ENCODE measurements at places on chromosomes 13 and 19. TPM values are rescaled to one million over a fixed set of nuclear protein-coding genes. Genes with fewer than 3 reads are reported as not detected.

The NCAN gene
- total RNA-seq, result not detected

The ZNF677 gene
- 37.9 TPM for total RNA-seq

The HIF3A gene
- total RNA-seq, result 0.49 TPM

The IGFL2 gene
- 0.09 TPM for total RNA-seq

The TMEM86B gene
- 1.7 TPM for total RNA-seq

The ZGLP1 gene
- total RNA-seq, result 0.63 TPM

The ZNF563 gene
- total RNA-seq, result 1.6 TPM

The C19orf67 gene
- 0.27 TPM for total RNA-seq

The CCDC169 gene
- 4.1 TPM for total RNA-seq

The ZNF865 gene
- total RNA-seq, result 0.08 TPM

The IL12RB1 gene
- not detected for total RNA-seq

The CYP2F1 gene
- not detected for total RNA-seq

The TDRD12 gene
- total RNA-seq, result 0.36 TPM

The ZNF471 gene
- total RNA-seq, result 2.5 TPM

The PSG7 gene
- not detected for total RNA-seq

The TEX101 gene
- total RNA-seq, result not detected

The CEACAM3 gene
- not detected for total RNA-seq

The N4BP2L1 gene
- total RNA-seq, result 1.9 TPM

The ZNF433 gene
- 4.9 TPM for total RNA-seq

The LYPD3 gene
- 0.36 TPM for total RNA-seq

The KCTD15 gene
- total RNA-seq, result 13.3 TPM

The ZNF714 gene
- 1.7 TPM for total RNA-seq

The MATK gene
- not detected for total RNA-seq

The HCN2 gene
- 0.08 TPM for total RNA-seq

The ZIM2 gene
- total RNA-seq, result not detected

The KCTD4 gene
- not detected for total RNA-seq

The ZNF737 gene
- total RNA-seq, result 15.0 TPM

The CBLC gene
- not detected for total RNA-seq

The CYSLTR2 gene
- total RNA-seq, result not detected

The GPC5 gene
- total RNA-seq, result not detected

The LIM2 gene
- total RNA-seq, result not detected

The CLEC17A gene
- total RNA-seq, result 0.09 TPM

The C5AR1 gene
- 0.09 TPM for total RNA-seq

The LRCH1 gene
- total RNA-seq, result 8.2 TPM

The CPAMD8 gene
- total RNA-seq, result 2.5 TPM

The DCLK1 gene
- total RNA-seq, result 80.0 TPM

The ZNF814 gene
- total RNA-seq, result 10.3 TPM

The ZNF221 gene
- 8.7 TPM for total RNA-seq

The DENND1C gene
- total RNA-seq, result not detected

The IZUMO4 gene
- total RNA-seq, result 1.4 TPM

The IGLON5 gene
- total RNA-seq, result not detected

The ZNF784 gene
- 4.8 TPM for total RNA-seq

The MAU2 gene
- total RNA-seq, result 32.4 TPM

The PRODH2 gene
- not detected for total RNA-seq

The KL gene
- 0.81 TPM for total RNA-seq

The NEK5 gene
- 0.45 TPM for total RNA-seq

The PRR12 gene
- total RNA-seq, result 3.2 TPM

The ANO8 gene
- total RNA-seq, result 6.1 TPM

The C5AR2 gene
- 0.63 TPM for total RNA-seq

The LYPD5 gene
- total RNA-seq, result 1.1 TPM

The FGF22 gene
- total RNA-seq, result not detected

The ZNF415 gene
- 2.3 TPM for total RNA-seq

The NLRP7 gene
- not detected for total RNA-seq

Data from fibroblast of the aortic adventitia (primary cell).